ENCODE measurements at places on chromosomes 12 and 14. TPM values are rescaled to one million over a fixed set of nuclear protein-coding genes. Genes with fewer than 3 reads are reported as not detected.

- no peak for DNase-seq
Measured at GRCh38 chr12:57899010-57899662, 42.2 kb upstream of the ATP23 start.

The SLC6A15 gene
- polyA plus RNA-seq, result not detected

- no peak for DNase-seq
Measured at GRCh38 chr14:75273272-75274049, 5.2 kb upstream of the FOS start.

GRCh38 chr14:69956970-69957369, 77.8 kb downstream of the SMOC1 start:
- DNase-seq, result no peak

- no peak for DNase-seq
Measured at GRCh38 chr14:89342049-89342448, 75.0 kb downstream of the FOXN3 start.

The C12orf56 gene
- not detected for polyA plus RNA-seq

The ADAM20 gene
- polyA plus RNA-seq, result 0.01 TPM

The CNTN1 gene
- 0.07 TPM for polyA plus RNA-seq

DNA sequence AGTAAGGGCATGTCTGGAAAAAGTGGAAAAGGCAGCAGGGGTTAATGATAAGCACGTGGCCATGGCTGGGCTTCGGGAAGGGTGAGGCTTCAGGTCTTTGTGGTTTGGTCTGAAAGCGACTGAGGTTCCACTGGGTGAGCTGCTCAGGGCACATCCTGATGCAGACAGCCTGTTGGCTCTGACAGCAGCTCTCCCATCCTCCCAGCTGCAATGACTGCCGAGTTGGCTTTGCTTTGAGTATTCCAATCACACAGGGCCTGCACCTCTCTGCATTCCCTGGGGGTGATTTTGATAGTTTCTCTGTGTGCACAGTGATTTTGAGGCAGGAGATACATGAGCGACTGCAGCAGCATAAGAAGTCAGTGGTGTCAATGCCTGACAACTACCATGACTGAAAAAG, 390.7 kb downstream of the APAF1 start:
- DNase-seq, result no peak

DNA sequence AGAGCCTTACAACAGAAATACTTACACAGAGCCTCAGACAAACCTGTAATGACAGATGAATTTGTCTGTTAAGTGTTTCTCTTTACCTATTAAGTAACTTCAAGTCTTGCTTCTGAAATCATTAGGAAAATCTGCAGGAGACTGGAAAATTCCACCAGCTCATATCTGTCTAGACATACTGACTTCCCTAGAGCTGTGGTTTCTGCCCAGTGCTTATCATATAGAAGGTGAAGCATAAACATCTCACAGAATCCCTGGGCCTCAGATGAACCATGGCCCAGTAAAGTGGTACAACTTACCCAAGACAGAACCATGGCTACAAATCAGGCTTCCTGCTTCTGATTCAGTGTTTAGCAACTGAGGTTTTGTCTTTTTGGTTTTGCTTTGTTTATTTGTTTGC, 91.6 kb downstream of the EGLN3 start:
- no peak for DNase-seq

- DNase-seq, result no peak
Measured at GRCh38 chr14:65753061-65753460, 340.5 kb downstream of the FUT8 start.

The LMNTD1 gene
- polyA plus RNA-seq, result not detected

DNA sequence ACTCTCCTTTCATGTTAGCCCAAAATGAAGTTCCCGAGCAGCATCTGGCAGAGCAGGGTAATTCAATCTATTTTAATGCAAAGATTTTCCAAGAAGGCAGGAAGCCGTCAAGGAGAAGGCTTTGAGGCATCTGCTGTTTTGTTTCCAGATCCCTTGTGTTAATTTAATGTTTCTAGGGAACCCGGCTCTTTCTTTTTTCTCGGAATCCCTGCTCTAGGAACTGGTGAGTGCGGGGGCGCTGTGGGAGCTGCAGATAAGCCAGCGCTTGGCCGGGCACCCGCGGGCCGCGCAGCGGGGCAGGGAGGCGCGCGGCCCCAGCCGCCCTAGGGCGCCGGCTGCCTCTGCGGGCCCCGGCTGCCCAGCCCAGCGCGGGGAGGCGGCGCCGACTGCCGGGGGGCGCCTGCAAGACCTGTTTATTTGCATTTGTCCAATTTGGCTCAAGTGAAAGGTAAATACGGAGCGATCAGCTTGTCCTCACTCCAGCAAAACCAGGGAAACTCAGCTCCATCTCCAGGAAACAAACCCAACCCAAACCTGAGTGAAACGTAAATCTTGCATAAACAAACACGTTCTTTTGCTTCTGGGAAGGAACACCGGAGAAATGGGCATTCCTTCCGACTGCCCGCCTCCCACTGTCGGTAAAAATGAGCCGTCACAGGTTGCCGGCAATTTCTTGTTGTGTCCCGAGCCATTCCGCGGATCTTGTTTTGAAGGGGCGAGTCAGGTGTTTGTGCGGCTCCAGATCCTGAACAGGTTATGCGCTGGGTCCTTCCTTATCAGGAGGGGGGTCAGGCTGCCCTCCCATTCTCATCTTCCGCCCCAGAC, 65.1 kb downstream of the CRADD start:
- peak; percentile 75 for DNase-seq

- no peak for DNase-seq
Measured at GRCh38 chr12:131076791-131077747, 123.4 kb downstream of the ADGRD1 start.

- DNase-seq, result no peak
Measured at GRCh38 chr12:4434706-4435425, 10.7 kb downstream of the FGF6 start.

All from heart right ventricle (tissue), 16 donors.